ENCODE measurements at places on chromosomes 13 and 19.

GRCh38 chr13:74264333-74264732 is 130.1 kb upstream of the KLF12 start:
- no peak for DNase-seq

DNA sequence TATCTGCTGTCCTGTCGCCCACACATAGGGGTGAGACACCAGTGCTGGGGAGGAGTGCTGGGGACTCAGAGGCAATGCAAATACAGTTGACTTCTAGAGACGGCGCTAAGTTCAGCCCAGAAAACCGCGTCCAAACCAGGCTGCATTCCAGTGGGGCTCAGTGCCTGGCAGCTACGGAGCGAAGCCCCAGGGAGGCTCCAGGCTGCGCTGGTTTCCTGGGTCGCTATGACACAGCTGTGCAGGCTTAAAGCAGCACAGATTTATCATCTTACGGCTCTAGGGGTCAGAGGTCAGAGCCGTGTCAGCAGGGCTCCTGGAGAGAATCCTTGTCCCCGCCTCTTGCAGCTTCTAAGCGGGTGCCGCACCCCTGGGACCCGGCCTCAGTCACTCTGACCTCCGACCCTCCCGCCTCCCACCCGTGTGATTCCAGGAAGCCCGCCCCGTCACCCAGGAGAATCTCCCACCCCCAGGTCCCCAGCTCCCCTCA is 61.6 kb downstream of the ANKRD10 start:
- no peak for DNase-seq

DNA sequence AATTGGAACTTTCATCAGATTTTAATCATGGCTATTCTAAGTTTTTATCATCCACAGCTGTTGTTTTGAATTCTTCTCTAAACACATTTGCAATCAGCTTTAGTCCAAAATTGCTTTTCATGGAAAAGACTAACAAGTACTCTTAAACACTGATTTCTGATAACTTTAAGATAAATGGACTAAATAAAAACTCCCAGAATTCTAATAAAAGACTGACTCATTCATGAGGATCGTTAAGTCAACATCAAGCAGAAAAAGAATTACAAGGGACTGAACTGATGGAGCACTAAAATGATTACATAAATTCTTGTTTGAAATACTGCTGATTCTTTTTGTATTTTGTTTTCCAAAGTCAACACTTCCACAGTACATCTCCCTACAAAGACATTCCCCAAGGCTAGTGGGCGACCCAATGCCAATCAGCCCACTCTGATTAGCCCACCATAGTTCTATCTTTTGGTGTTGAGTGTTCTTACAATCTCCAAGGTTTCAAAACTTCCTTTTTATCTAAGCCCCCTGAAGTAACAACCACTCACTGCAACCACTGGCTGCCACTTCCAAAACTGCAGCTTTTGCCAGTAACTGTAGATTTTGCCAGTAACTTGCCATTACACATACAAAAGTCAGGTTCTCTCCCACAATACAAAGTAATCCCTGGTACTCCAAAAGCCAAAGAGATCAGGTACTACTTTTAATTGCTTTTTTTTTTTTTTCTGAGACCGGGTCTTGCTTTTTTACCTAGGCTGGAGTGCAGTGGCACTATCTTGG is 14.0 kb upstream of the NAA16 start:
- DNase-seq = no peak

- DNase-seq = no peak
These were observed 1.9 kb downstream of the HAS1 start for GRCh38 chr19:51721905-51722304.

- DNase-seq = no peak
These were observed 189.0 kb upstream of the SOX1 start for GRCh38 chr13:111877906-111878305.

DNA sequence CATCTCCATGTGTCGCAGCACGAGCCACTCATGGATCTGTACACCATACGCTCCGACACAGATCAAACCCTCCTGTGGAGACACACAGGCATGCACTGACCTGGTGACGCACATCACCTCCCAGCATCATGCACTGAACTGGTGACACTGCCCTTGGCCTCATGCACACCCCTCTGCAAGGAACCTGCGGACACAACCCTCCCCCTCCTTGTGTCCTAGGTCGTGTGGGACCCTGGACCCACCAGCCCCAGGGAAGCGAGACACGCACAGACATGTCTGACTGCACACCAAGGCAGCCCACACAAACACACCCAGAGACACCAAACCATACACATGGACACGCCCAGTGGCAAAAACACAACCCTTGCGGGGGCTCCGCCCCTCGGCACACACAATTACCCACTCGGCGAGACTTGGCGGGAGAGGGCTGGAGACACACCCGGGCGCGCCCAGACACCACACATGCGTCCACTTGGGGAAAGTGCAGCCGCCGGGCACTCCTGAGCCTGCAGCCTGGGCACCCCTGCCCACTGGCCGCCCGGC is 2.0 kb upstream of the KCNN4 start:
- no peak for DNase-seq

DNA sequence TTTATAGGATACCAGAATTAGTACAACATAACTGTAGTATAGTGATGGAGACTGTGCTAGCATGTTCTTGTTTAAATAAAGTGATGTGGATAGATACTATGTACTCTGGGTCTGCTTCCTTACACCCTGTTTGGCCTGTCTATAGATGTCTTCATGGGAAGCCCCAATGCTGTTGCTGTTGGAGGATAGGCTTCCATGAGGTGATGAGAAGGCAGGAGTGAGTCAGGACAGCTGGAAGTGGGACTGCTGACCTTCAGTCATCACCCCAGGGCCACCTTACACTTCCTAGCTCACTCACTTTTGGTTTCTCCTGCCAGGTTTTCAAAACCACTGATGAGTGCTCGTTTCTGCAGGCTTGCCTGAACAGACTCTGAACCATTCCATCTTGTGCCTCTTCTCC is 4.2 kb downstream of the KCTD4 start:
- DNase-seq = no peak

DNA sequence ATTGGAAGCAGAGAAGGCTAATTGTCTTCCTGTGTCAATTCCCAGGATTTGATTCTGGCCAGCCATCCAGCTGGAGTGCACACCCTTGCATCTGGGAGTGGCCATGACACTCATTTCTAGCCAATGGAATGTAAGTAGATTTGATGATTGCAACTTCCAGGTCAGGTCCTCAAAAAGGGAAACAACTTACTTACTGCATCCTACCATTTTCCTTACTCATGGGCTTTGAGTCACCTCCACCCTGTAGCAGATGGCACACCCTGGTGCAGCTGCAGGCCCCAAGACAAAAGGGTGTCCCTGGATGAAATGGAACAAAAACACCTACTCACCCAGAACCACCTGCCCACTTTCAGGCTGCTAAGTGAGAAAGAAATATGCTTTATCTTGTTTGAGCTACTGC is 27.3 kb upstream of the MPHOSPH8 start:
- no peak for DNase-seq

DNA sequence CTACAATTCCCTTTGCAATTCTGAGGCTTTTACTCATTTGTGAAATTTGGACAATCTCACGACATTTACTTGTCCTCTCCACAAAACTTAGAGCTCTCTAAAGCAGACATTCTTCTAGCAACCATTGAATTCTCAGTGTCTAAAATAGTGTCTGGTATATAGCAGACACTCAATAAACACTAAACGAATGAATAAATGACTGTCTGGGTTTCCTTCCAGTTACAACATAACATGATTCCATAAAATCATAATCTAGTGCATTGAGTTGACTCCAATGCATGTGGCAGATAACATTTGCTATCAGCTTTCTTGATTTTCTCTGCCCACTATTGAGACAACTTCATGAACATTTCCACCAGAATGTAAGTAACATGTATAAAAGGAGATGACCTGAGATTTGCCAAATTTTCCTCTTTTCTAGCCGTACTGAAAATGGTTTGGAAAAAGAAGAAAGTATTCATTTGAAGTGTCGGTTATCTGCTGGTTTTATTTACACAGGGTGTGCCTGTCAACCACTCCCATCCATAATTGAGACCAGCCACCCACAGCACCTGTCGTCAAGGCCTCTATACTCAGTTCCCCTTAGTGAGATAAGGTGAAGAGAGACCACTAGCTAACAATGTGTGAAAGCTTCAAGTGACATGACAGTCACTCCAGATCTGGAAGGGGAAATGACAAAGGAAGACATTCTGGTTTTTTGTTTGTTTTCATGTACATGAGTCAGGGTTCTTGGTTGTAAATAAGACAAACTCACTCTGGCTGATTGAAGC is 4.8 kb upstream of the SERP2 start:
- no peak for DNase-seq

DNA sequence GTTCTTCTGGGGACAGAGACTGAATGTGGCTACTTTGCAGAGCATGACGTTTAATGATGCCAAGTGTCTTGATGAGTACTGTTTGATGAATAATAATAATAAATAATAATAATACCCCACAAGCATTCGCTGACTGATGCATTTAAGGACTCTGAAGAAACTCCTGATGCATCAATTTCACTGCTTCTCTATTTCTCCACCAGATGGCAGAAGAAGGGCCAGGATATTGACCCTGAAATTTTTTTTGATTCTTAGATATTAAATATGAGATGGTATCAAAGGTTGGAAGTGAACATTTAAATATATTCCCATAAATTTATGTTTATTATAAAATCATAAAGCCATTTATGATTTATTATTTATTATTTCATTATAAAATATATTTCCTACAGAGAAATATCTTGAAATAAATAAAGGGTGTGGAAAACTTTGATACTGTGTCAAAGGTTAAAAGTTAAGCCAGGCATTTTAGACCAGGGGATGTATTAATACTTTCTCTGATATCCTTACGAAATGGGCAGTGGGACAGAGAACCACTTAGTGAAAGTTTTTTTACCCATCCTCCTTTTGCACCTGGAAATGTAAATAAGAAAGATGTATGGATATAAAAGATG is 170.9 kb downstream of the LACC1 start:
- no peak for DNase-seq

DNA sequence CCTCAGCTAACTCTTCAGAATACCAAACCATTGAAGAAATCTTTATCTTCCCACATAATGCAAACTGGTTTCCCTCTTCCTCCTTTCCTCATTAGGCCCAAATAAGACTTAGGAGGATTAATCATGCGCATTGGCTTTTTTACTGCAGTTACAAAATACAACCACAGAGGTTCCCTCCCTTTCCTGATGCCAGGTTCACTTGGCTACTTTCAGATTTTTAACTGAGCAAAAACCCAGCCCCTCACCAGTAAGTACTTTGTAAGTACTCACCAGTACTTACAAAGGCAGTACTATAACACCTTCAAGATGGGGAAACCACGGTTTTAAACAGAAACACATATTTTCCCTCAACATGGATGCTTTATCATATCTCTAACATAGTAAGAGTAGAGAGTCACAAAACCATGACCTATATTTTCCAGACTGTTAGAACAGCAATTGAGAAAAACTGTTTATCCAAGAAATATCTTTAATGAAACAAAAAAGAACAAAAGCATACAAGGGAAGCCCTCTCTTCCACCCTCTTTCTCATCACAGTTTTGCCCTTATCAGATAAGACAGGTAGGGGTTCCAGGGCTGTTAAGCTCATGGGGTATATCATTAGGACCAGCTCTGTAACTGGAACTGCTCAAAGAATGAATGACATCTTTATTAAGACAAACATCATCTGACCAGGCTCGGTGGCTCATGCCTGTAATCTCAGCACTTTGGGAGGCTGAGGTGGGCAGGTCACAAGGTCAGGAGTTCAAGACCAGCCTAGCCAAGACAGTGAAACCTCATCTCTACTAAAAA is 12.7 kb downstream of the FOXO1 start:
- no peak for DNase-seq

- no peak for DNase-seq
These were observed 35.2 kb downstream of the TSC22D1 start for GRCh38 chr13:44540761-44541434.

DNA sequence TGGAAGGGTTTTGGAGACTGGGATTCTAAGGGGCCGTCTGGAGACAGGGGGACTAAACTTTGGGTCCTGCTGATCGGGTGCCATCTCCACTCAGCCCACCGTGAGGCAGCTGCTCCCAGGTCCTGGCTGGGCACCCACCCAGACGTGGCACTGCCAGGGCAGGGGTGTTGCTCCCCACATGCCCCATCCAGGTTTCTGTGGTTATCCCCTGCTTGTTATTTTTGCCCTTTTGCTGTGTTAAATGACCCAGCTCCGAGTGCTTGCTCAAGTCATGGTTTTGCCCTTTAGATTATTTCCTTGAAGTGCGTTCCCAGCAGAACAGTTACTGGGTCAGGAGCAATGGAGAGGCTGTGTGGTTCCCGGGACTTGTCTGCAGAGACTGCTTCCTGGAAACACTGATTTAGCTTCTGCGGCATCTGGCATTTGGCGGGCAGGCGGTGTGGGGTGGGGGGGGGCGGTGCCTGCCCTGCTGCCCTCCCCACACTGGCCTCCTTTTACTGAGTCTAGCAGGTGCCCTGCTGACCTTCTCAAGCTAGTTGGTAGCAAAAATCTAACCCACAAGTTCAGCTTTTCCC is 1.9 kb downstream of the RAB11B start:
- no peak for DNase-seq

GRCh38 chr19:32345261-32346207 is at the start of gene ZNF507:
Gene ZNF507, plus strand, starts transcription at chr19:32345610. Its CDS starts 7,221 bp downstream, at chr19:32352831.
- peak; percentile 83 for DNase-seq

GRCh38 chr13:26899202-26899601 is 138.6 kb upstream of the GPR12 start:
- DNase-seq = no peak

DNA sequence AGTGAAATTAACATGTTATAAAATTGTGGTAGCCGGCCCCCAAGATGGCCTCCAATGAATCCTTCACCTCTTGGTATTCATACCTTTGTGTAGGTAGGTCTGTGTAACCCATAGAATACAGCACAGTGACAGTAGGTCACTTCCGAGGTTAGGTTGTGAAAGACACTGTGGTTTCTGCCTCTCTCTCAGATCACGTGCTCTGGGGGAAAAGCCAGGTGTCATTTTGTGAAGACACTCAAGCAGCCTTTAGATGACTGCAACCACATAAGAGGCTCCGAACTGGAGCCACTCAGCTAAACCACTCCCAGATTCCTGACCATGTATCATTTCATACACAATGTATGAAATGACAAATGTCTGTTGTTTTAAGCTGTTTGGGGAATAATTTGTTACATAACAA is 9.8 kb upstream of the USPL1 start:
- DNase-seq = peak; percentile 64

DNA sequence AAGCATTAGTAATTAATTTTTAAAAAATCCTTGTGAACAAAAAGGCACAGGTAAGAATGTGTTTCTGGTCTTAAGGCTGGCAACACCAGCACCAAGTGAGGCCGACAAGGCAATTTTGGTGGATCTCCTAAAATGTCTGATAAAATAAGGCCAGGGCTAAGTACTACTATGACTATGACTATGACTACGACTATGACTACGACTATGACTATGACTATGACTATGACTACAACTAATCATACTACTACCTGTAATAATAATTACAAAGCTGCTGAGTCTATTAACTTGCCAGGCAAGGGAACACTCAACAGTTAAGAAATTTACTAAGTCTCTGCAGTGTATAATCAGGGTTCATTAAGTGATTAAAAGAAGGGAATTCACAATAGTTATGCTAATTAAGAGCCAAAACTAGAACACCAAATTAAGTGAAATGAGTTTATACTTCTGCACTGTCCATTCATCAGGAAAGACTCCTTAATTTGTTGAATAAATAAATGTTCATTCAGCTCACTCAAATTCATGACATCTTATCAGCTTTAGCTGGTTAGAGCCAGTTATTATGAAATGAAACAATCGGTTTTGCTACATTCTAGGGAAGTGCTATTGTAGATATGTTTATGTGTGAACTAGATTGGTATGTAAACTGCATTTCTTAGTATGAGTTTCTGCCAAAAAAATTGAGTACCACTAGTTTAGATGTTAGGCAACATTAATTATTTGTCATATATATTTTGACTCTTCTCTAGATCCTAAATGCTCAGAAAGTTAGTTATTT is 1626.2 kb upstream of the PCDH20 start:
- DNase-seq = no peak
